ENCODE measurements at places on chromosomes 2 and 18. TPM values are rescaled to one million over a fixed set of nuclear protein-coding genes. Genes with fewer than 3 reads are reported as not detected.

GRCh38 chr18:75074196-75075015, 134.5 kb downstream of the PTGR3 start:
- DNase-seq, result no peak

GRCh38 chr2:240198226-240198625, 57.8 kb upstream of the OTOS start:
- no peak for DNase-seq

Gene SULT1C4
- total RNA-seq, result 1.8 TPM

Gene FBXO36
- 1.9 TPM for total RNA-seq
